Stimulated activated CD4-positive, alpha-beta T cell treated with anti-CD3 and anti-CD28 coated beads, Interleukin-1b, Interleukin-23, amount 100 ng/mL, for 1 hour (primary cell): ENCODE measurements at places on chromosomes 7 and 10.

- DNase-seq = no peak
Measured at GRCh38 chr7:144796919-144797318, 38.9 kb downstream of the TPK1 start.

DNA sequence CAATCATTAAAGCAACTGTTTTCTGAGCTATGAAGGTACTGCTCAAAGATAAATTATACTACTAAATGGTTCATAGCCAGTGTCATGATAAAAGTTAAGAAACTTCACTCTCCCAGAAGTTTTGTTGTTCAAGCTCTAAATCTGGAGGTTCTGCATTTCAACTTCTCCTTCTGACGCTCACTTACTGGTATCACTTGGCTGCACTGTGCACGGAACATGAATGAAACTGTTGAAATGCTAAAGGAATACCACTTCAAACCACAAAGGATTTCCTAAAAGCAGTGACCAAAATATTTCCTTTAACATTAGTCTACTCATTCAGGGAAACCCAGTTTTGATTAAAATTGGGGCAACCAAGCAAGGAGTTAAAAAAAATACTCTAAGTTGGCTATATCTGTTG lies 93.6 kb downstream of the UBE2H start:
- DNase-seq = no peak

DNA sequence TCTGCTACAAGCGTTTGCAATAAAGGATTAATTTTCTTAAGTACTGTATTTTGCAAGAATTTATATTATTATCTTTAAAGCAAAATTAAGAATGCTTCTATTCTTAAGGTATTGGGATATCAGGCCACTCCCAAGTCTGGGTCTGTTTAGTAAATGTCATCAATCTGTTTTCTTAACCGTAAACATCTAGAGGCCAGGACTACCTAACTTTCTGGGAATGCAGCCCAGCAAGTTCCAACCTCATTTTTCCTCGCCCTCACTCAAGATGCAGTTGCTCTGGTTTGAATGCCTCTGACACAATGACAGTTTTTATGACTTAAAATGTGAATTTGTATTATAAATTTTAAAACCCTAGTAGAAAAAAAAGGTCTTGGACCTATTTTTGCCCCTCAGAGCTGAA lies 143.5 kb downstream of the INHBA start:
- DNase-seq = no peak

DNA sequence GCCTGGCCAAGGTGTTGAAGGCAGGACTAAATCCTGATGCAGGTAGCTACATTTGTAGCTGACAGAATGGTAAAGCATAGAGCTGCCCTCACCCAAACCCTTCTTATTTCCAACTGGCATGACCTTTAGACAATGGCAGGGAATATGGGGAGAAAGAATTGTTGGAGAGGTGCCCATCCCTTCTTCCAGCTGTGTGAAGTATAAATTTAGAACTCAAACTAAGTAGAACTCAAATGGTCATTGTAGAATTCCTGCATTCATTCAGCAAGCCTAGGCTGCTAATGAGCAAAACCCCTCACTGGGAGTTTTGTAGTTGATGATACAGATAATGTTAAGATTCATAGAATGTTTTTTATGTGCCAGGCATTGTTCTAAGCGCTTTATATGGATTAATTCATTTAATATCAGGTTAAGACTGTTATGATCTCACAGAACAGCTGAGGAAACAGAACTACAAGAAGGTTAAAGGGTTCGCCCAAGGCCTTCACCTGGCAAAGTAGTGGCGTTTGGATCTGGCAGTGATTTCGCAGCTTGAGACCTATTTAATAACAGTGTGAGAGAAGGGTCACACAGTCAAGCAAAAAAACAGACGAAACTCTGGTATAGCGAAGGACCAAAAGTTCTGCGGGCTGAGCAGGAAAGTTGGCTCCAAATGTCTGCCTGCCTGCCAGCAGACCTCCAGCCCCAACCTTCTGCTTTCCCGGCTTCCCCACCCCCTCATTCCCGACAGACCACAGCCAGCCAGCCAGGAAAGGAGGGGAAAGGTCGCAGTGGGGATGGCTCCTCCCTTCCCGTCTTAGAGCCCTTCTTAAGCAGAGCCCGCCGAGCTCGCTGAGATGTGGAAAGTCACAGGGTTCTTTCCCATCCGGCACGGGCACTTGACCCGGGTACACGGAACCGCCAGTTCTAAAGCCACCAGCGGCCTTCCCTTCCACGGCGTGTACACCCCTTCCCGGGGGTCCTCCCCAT lies 1.6 kb upstream of the HILPDA start:
- no peak for DNase-seq

DNA sequence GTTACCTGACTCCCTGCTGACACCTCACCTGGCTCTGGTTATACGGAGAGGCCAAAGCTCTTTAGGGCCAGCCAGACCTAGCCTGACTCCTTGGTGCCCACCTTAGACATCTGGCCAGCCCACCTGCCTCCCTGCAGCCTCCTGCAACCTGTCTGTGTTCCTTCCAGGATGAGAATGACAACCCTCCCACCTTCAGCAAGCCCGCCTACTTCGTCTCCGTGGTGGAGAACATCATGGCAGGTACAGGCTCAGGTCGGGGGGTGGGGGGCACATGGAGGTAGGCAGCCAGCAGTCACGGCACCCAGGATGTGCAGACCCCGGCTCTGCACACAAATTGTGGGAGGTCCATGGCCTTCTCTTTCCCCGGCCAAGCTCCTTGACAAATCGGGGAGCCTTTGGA lies 32.1 kb downstream of the C10orf105 start:
- no peak for DNase-seq

- no peak for DNase-seq
Measured at GRCh38 chr10:58023341-58024073, 244.2 kb downstream of the IPMK start.

DNA sequence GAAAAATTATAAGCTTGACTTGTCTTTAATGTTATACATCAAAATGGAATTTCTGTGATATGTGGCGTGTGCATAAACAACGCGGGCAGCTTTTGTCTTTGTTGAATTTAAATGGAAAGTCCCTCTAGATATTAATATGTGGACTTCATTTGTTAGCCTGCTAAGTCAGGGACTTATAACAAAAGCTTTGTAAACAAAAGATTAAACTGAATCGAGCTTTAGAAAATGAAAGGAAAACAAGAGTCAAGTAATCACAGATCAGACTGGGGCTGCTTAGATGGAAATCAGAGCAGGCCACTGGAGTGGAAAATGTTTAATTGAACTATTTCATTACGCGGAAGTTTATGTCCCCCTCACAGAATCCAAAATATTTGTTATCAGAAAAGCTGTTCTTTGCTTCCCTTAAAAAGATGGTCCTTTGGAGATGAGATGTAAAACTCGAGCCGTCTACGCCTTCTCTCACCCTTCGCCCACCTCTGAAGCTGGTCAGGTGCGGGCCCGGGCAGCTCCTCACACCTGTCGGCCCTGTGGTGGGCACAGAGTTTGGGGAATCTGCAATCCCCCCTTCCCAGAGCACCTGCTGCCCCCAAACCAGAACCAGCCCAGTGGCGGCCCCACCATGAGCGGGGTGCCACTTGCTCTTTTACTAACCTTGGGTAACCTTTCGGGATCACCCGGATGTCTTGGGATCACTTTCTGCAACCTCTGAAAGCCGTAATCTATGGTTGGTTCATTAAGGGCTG lies 116.2 kb downstream of the EBF3 start:
- no peak for DNase-seq
